Thoracic aorta (tissue), 2 donors: ENCODE measurements at places on chromosomes 4 and X.

DNA sequence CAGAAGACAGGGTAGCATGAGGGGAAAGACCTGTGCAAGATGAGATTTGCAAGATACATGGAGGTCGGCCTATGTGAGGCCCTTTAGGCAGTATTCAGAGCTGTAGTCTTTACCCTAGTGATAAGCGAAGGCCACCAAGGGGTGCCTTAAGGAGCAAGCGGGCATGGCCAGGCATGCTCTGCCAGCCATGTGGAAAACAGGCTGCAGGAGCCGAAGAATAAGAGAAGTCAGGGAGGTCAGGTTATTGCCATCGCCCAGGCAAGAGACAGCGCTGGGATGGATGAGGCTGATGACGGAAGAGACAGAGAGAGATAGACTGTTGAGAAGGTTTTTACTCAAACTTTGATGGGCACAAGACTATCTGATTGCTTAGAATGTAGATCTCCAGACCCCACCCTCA is 7.0 kb upstream of the FATE1 start:
- DNase-seq = no peak

- DNase-seq = no peak
Measured at GRCh38 chr4:82517043-82517442, 44.7 kb downstream of the TMEM150C start.

GRCh38 chr4:124253080-124253479 is 459.5 kb downstream of the ANKRD50 start:
- no peak for DNase-seq

DNA sequence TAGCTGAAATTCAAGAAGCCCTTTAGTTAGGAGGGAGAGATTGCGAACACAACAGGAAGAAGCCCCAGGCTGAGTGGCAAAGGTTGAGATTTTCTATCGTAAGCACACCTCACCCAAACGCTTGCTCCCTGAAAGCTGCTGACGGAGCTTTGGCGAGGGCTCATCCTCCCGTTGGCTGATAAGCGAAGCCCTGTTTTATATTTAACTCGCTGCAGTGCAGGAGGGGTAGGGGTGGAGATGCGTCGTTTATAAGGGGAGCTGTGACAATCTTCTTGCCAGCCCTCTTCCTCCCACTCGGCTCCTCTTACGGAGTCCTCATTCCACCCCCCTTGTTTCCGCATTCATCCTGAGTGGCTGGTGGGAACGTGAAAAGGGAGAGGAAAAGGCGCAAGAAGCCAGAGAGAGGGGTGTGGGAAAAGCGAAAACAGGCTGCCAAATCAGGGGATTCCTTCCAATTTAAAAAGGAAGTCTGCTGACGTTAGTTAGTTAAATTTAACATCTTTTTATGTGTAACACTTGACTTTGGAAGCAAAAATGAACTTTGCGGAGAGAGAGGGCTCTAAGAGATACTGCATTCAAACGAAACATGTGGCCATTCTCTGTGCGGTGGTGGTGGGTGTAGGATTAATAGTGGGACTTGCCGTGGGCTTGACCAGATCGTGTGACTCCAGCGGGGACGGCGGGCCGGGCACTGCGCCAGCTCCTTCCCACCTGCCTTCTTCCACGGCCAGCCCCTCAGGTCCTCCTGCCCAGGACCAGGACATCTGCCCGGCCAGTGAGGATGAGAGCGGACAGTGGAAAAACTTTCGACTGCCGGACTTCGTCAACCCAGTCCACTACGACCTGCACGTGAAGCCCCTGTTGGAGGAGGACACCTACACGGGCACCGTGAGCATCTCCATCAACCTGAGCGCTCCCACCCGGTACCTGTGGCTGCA is at the start of gene ENPEP:
TSS of gene ENPEP (plus strand) at position 275 of the 938 bp plus-strand sequence. CDS start at position 535, 260 bp downstream.
- DNase-seq = no peak

DNA sequence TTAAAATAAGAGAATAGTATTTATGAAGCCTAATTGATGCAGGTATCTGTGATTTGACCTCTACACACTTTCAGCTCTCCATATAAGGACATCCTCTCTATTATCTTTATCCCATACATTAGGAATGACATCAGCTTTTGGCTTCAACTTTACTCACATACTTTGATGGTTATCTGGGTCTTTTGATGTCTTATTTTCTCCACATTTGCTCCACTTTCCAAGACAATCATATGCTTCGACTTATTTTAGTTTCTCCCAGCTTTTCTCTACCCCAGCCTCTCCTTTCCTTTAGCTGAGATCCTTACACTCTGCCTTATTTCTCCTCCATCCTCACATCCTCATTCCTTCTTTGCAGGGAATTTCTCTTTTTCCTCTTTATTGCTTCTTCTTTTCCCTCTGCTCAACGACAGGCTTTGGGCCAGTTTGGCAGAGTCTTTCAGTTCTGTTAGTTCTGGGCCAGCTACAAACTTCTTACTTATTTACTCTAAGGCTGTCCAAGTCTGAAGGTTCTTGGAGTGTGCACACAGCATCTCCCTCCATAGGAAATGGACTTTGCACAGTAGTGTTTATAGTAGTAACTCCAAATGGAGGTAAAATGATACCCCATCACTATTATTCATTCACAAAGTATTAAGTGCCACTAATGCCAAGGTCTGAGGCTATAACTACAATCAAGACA is 50.5 kb downstream of the SLC4A4 start:
- DNase-seq = no peak

DNA sequence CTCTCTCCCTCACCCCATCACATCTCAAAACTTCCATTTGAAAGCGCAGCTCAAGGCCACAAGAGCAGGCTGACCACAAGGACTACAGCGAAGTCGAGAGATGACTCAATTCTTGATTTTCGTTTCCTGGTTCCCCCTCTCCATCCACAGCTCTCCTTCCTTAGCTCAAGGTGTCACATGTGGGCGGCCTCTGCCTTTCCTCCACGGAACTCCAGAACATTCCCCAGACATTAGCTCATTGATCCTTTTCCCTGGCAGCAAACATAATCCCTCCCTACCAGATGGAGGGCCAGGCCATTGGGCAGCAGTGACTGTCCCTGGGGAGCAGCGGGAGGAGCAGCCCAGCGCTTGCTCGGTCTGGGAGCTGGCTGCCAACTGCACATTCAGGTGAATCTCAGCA is 56.3 kb downstream of the CCDC149 start:
- peak; percentile 37 for DNase-seq

- no peak for DNase-seq
Measured at GRCh38 chr4:124936427-124936826, 223.9 kb upstream of the ANKRD50 start.

DNA sequence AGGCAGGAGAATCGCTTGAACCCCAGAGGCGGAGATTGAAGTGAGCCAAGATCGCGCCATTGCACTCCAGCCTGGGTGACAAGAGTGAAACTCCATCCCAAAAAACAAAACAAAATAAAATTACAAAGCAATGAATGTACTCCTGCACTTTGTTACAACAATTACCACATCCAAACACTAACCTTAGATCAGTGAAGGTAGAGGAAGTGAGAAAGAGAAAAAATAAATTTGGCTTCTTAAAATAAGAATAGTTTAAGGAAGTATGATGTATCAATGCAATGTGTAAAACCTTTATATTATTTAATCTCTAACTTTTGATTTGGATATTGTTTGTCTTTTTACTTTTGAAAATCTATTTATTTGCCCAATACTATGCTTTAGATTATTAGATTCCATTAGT is 21.7 kb upstream of the CSN1S1 start:
- no peak for DNase-seq

DNA sequence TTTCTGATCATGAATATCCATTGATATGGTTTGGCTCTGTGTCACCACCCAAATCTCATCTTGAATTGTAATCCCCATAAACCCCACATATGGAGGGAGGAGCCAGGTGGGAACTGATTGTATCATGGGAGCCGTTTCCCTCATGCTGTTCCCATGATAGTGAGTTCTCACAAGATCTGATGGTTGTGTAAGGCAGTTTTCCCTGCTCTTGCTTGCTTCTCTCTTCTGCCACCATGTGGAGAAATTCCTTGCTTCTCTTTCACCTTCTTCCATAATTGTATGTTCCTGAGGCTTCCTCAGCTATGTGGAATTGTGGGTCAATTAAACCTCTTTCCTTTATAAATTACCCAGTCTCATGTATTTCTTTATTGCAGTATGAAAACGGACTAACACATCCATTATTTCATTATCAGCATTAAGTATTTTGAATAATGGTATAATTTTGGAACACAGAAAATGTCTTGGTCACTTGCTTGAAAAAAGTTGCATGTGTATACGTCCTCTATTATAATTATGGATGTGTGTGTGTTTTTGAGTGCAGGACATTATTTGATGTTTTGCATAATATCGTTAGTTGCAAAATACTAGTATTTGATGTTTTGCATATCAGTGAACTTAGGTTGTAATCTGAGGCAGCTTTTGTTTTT is 334.6 kb downstream of the PCDH10 start:
- no peak for DNase-seq

DNA sequence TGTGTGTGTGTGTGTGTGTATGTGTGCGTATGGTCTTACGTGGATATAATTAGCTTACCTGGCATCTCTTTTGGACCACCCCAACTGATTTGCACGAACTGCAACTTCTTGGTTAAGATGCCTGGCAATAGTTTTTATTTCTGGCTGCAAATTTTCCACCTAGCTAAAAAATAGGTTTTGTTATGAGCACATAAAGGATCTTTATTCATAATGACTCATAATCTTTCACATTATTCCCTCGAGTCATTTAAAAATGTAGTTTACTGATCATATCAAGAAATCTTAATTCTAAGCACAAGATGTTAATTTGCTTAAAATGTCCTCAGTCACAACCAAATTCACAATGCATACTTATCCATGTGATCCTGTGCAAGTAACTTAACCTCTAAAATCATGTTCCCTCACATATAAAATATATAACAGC is 1.5 kb downstream of the COX18 start:
- DNase-seq = no peak

DNA sequence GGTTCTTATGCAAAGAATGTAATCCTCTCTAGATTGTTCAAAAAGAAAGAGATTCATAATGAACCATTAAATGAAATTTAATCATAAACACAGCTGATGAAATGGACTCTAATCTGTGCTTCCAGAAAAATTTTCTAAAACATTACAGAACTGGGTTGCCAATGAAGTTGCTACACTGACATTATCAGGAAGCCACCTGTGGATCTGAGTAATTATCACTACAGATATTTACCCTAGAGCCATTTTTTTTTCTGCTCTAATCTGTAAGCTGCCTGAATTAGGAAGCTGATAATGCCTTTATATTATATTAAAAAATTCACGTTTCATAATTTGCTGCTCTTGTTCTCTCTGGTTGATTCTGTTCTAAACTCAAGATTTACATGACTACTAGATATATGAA is 380.1 kb downstream of the GRIA2 start:
- no peak for DNase-seq

- DNase-seq = no peak
Measured at GRCh38 chrX:130267956-130268448, 697 bp downstream of the ZNF280C start.

DNA sequence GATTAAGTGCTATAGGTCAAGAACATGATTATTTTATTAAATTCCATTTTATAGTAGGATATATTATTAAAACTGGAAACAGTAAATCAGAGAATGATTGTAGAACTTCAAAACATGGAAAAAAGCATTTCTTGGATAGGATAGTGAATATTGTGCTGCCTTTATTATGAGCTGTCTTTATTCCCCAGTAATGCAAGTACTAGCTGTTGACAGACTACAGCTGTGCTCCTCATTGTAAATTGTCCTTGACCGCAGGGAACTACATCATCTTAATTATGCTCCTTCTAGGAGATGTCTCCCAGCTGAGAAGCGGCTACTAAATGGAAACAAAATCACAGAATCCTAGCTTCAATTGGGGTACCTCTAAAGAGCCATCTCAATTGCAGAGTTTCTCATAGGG is 1457.2 kb upstream of the PCDH7 start:
- DNase-seq = no peak

GRCh38 chr4:139762720-139763119 is 97.1 kb downstream of the MGST2 start:
- DNase-seq = no peak

DNA sequence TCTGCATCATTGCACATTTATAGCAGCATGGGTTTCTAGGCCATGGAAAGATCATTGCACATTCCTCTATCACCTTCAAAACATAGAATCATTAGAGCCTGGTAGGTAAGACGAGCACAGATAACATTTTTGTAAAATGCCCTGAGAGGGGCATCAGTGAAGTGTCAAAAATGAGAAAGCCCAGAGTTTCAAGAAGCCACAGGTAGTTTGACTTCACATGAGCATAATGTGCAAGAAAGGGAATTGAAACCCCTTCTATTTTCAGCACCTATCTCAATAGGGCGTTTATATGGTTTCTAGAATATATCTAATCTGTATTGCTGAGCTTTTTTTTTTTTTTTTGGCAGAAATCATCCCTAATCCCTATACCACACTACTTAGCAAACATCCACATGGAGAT is 2441.7 kb downstream of the ARAP2 start:
- no peak for DNase-seq

DNA sequence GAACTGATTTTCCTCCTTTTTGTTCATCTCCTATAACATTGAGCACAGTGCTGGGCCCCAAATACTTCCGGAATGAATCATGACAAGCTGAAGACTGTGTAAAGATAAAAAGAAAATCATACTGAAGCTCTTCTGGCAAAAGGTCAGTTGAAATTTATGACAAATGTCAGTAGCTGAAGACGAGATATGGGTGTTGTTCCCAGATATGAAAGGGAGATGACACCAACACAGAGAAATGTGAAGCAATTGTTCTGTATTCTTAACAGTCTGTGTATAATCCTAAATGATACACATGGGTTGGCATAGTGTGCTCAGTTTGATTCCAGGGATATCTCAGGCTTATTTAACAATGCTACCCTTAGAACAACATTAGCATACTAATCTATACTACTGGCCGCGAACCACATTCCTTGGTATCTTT is 170.5 kb upstream of the PITX2 start:
- no peak for DNase-seq

GRCh38 chr4:6674500-6675149 is 19.1 kb upstream of the S100P start:
- DNase-seq = no peak

DNA sequence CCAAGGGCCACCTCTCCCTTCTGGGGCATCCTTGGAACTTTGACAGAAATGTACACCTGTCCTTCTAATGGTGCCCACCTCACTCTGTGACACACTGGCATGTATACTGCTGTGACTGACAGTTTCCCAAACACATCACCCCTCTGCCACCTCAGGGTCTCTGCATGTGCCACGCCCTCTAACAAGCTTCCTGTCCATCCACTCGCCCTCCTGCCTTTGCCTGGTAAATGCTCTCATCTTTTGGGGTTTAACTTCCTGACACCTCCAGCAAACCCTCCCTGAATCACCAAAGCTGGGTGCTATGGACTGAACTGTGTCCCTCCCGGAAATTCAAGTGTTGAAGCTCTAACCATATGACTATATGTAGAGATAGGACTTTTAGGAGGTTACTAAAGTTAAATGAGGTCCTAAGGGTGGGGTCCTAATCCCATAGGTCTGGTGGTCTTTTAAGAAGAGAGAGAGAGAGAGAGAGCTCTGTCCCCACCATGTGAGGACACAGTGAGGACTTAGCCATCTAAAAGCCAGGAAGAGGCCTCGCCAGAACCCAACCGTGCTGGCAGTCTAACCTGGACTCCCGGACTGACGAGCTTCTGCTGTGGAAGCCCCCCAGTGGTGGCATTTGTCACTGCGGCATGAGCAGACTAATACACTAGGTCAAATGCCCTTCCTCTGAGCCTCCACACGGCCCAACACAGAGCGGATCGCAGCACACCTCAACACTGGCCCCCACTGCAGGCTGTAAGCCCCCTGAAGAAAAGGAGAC is 95.6 kb downstream of the AFAP1 start:
- DNase-seq = peak; percentile 33
